ENCODE measurements at places on chromosomes 4 and X.
A peak's percentile ranks its signal among the peaks of the same experiment; 100 is the strongest.

DNA sequence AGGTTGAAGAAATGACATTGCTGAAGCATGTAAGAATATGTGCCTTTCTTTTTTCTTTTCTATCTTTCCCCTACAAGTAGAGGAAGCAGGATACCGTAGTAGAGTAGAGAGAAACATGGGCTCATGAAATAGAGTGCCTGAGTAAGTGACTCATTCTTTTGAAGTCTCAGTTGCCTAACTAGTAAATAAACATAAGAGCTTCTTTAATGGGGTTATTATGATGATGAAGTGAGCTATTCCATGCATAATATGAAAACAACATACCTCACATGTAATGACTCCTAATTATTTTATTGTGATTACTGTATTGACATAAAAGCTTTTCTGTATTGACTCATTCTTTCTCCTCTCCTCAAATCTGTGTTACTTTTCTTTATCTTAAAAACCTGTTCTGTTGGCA is 1538.2 kb downstream of the TECRL start:
- no peak for DNase-seq

GRCh38 chr4:8026453-8026852 is 86.8 kb upstream of the AFAP1 start:
- no peak for DNase-seq

- DNase-seq, result no peak
These were observed at the start of gene SPARCL1 for GRCh38 chr4:87529187-87529586. Gene SPARCL1 (minus strand): TSS chr4:87529376. CDS start chr4:87499574, 29,802 bp downstream.

- DNase-seq, result no peak
These were observed 98.1 kb upstream of the ENPP6 start for GRCh38 chr4:184315675-184316359.

DNA sequence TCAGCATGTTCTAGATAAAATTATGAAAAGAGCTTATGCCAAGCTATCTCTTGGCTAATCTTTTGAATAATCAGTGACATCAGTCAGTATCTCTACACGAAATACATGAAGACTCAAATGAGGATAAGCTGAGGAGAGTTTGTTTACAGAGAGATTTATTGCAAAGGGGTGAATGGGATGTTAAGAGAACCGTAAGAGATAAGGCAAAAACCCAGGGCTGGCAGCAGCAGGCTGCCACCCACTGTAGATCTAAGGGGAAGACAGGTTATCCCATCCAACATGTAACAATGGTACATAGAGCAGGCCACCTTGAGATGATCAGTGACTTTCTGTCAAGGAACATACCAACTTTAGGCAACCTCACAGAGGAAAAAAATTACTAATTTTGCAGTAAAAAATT is 432.1 kb upstream of the NR3C2 start:
- DNase-seq, result no peak

DNA sequence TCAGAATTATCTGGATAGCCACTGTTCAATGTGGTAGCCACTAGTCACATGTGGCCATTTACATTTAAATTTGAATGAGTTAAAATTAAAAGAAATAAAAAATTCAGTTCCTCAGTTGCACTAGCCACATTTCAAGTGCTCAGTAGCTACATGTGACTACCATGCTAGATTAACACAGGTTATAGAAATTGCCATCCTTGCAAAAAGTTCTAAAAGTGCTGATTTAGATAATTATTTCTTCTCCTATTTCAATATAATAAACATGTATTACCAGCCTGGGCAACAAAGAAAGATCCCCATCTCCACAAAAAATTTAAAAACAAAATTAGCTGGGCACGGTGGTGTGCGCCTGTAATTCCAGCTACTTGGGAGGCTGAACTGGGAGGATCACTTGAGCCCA is 11.7 kb upstream of the STAG2 start:
- DNase-seq, result no peak

- peak; percentile 77 for DNase-seq
These were observed 251.0 kb downstream of the ANK2 start for GRCh38 chr4:113300471-113300928.

GRCh38 chr4:88881227-88881569 is 175.8 kb downstream of the FAM13A start:
- DNase-seq, result no peak

GRCh38 chr4:65566473-65566872 is 103.8 kb downstream of the EPHA5 start:
- DNase-seq, result no peak

DNA sequence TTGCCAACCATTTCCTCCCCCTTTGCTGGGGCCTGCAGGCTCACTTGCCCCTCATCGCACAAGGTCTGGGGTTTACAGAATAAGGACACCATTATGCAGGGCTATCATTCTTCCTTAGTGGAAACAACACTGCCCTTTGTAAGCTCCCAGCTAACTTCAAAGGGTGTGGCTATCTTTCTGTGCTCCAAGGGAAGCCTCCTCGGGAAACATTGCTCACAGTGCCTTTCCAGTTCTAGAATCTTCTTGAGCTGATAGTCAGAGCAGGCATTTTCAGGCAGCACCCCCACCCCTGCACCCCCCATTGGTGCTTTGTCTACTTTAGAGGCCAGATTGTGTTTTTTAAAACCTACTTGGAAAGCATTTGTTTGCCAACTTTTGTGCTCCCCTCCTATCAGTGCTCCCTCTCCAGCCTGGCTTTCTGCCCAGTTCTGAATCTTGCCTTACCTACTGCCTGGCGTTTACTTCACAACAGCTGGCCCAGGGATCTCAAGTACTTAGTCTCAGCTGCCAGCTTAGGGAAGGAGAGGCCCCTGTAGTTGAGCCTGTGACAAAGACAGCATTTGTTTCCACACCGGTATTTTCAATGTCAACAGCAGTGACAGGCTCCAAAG is 53.5 kb downstream of the PLAC1 start:
- DNase-seq, result peak; percentile 71

DNA sequence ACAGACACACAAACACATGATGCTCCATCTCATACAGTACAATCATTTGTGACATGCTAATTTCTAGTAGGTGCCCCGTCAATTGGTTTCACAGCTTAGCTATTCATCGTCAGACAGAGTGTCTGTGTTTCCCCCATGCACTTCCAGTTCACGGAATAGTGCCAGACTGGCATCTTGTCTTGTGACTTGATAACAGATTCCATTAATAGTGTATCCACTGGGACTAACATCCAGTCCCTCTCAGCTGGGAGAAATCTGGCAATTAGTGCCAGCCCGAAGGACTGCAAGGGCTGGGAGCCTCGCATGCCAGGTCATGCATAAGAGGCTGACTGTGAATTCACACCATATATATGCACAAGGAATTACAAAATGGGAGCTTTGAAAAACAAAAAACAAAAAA is 20.2 kb upstream of the GATB start:
- DNase-seq, result no peak

GRCh38 chr4:165953181-165953580 is 80.1 kb downstream of the TLL1 start:
- DNase-seq, result no peak

GRCh38 chr4:14644580-14645282 is 357.6 kb upstream of the CPEB2 start:
- no peak for DNase-seq

GRCh38 chrX:86141786-86142185 is 6.5 kb upstream of the DACH2 start:
- DNase-seq, result no peak

DNA sequence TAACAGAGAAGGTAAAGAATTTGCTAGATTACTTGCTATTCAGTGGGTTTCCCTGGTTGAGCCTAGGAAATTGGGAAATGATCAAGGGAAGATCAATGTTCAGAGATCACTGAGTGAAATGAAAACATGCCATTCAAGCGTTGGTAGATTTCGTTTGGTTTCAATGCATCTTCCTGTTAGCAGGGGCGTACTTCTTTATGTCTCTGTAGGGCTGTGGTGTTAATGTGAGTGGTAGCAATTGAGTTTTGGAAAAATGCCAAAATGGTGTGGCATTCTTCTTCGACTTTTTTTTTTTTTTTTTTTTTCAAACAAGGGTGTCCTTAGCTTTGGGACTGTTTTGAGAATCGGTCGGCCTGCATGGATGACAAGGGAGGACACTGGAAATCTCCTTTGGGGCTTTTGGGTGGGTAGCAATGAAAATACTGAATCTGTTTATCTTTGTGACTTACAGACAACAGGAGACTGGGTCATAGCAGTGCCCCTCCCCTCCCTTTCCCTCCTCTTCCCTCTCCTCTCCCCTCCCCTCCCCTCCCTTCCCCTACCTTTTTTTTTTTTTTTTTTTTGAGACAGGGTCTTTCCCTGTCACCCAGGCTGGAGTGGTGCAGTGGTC is 50.4 kb downstream of the SPRY1 start:
- no peak for DNase-seq

GRCh38 chr4:100679926-100680325 is 162.1 kb upstream of the EMCN start:
- DNase-seq, result no peak

DNA sequence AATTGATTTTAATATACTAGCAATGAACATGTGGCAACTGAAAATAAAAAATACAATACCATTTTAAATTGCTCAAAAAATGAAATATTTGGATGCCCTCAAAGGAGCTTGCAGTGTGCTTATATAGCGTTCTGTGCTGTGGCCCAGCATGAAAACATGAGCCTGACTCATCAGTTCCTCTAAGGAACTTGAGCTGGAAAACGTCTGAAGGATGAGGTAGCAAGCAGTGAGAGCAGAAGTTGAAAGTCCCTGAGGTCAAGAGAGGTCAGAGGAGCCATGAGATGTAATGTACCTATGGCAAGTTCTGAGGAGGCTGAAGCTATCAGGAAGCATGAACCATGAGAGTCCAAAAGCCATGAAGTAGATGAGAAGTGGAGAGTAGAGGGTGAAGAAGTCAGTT is 59.7 kb downstream of the HMGB3 start:
- DNase-seq, result no peak

DNA sequence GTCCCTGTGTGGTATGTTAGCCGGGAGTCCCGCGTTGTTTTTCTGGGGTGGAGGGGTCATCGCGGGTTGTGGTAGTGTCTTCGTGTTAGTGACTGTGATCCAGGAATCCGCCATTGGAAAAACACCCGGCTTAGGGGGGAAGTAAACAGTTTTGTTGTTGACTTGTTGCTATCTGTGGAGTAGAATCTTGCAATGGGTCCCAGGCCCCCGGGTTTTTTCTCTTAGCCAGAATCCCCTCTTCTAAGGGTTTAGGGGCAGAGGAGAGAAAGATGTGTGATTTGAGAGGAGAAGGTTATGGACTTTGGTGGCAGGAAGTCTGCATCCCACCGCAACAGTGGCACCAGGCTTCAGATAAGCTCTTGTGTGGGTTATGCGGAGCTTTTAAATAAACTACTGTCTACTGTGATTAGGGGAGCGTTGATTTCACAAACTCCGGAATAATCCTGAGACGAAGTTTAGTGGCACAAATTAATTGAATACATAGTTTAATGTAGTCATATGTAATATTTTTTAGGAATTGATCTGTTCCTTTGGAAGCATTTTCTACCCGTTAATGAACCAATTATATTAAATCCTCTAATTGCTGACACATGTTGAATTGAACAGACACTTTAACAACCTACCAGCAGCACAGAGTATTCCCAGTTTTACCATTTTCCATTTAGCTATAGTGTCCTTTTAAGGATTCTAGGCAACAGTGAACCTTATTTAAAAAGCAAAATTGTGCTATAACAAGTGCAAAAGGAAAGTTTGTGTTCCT is 1.4 kb downstream of the DDX3X start:
- DNase-seq, result no peak

DNA sequence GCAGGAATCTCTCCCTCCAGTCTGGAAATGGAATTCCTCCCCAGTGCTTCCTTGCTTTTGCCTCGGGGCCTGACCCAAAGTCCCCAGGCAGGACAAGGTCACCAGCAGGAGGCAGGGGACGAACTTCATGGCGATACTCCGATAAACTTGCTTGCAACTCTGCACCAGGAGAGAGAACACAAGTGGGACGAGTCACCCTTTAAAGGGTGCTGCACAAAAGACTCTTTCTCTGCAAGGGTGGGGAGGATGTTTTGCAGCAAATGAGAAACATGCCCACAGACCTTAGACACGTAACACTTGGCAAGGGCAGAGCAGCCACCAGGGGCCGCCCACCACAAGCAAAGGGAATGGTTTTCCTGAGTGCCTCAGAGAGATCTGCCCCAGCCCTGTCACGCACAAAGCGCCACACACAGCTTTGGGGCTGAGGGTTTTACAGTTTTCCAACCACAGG is at the start of gene FGFBP2:
Gene FGFBP2 (minus strand): TSS at position 175 of the 451 bp plus-strand sequence. CDS start 46 bp downstream, at position 129.
- peak; percentile 62 for DNase-seq

DNA sequence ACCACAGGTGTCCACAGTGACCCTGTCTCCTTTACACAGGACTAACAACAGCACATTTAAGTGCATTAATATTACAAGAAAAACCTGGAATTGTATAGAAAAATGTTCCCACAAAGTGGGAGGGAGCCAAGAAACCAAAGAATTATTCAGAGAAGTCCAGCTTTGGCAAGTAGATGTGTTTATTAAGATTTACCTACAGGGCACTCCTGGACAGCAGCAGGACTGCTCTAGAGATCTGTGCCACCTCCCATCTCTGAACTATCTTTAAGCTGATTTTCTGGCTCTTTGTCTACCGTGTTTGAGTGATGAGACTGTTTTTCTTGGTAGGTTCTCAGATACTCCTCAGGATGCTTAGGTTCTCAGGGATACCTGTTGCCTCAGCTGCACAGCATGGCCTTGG is 38.3 kb upstream of the HPSE start:
- no peak for DNase-seq

- peak; percentile 4 for DNase-seq
These were observed 4.8 kb upstream of the DAPP1 start for GRCh38 chr4:99811850-99812249.

Data from fibroblast of skin of right biceps (primary cell).